SK-N-SH treated with all-trans-retinoic acid at 6 μM for 48 hours (cell line): ENCODE measurements at places on chromosomes 2 and 18.
A peak's percentile ranks its signal among the peaks of the same experiment; 100 is the strongest.

- ATAC-seq: peak; percentile 7
Measured at GRCh38 chr18:12990641-12990966, 558 bp upstream of the CEP192 start.

- peak; percentile 70 for ATAC-seq
Measured at GRCh38 chr2:132037527-132038178, 124.1 kb downstream of the ANKRD30BL start.

GRCh38 chr2:9205963-9206948 is at the start of gene ASAP2:
Gene ASAP2 (plus strand): TSS chr2:9206812. CDS start chr2:9207105, 293 bp downstream.
- peak; percentile 64 for ATAC-seq

DNA sequence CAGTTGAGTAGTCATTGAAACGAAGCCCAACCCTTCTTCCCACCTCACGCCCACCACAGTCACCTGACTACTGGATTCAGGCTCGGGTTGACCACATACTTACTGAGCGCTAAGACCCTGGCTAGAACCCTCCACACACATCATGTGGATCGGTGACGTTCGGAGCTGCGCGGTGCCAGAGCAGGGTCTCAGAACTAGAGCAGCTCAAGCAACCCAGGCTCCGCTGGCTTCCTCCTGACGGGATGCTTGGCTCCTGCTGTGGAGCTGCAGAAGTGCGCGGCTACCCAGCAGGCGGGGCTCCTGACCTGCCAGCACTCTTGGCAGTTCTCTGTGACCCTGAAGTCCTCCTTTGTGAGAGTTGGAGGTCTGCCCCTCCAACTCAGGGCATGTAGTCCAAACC is 90.6 kb upstream of the MBOAT2 start:
- no peak for ATAC-seq

- ATAC-seq: peak; percentile 82
Measured at GRCh38 chr18:28183418-28184078, 6.6 kb upstream of the CDH2 start.

- ATAC-seq: peak; percentile 65
Measured at GRCh38 chr2:105744909-105745853, at the start of gene NCK2. Gene NCK2 (plus strand): TSS chr2:105744912. CDS start chr2:105855064, 110,152 bp downstream.
